ENCODE measurements at places on chromosomes 4 and X. TPM values are rescaled to one million over a fixed set of nuclear protein-coding genes. Genes with fewer than 3 reads are reported as not detected.

DNA sequence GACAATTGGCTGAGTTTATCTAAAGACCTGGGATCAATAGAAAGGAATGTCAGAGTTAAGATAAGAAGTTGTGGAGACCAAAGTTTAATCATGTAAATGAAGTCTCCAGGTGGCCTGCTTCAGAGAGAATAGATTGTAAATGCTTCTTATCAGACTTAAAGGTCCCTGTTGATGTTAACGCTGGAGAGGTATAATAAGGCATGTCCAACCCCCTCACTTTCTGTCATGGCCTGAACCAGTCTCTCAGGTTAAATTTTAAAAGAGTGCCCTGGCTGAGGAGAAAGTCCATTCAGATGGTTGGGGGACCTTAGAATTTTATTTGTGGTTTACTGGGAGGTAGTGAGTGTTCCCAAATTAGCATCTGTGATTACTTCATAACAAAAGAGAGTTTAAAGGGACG is 86.7 kb downstream of the AKAP4 start:
- H3K36me3 ChIP-seq: no peaks in the 10 kb centered on the region
- no peak overlapping the region for H3K27ac ChIP-seq

- H3K27me3 ChIP-seq: no peaks in the 10 kb centered on the region
- no peaks in the 10 kb centered on the region for H3K4me1 ChIP-seq
- no peaks in the 10 kb centered on the region for H3K36me3 ChIP-seq
- no peak overlapping the region for H3K4me3 ChIP-seq
- no peak overlapping the region for H3K27ac ChIP-seq
- DNase-seq: no peak
Measured at GRCh38 chr4:36753048-36753447, 471.6 kb downstream of the DTHD1 start.

GRCh38 chrX:8887004-8887403 is 85.8 kb upstream of the FAM9A start:
- H3K27ac ChIP-seq: no peak overlapping the region
- H3K27me3 ChIP-seq: peaks cover 4% of the 10 kb centered on the region
- no peaks in the 10 kb centered on the region for H3K4me1 ChIP-seq
- no peaks in the 10 kb centered on the region for H3K36me3 ChIP-seq

- no peaks in the 10 kb centered on the region for H3K27me3 ChIP-seq
- DNase-seq: no peak
- H3K4me3 ChIP-seq: no peak overlapping the region
- peaks cover 7% of the 10 kb centered on the region for H3K4me1 ChIP-seq
Measured at GRCh38 chr4:3315566-3315965, 22.7 kb downstream of the RGS12 start.

DNA sequence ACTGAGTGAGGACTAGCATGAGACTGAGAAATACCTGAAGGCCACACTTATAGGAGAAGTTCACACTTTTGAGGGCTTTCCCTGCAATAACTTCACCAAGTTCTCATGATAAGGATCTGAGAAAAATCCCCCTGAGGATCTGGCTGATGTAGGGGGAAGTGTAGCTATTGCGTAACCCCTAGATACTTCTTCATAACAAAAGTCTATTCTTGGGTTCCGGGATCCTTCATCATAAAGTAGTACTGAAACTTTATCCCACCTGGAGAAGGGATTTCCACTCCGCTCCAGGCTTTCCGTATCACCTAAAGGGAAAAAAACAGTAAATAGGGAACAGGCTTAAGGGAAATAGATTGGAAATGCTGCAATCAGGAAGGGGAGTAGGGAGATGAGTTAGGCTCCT is 13.3 kb downstream of the USP27X start:
- H3K27ac ChIP-seq: no peak overlapping the region
- no peaks in the 10 kb centered on the region for H3K27me3 ChIP-seq
- H3K4me1 ChIP-seq: no peaks in the 10 kb centered on the region

Gene CFAP299
- total RNA-seq: not detected

GRCh38 chrX:10615931-10616774 is 4.2 kb downstream of the MID1 start:
- H3K27me3 ChIP-seq: no peaks in the 10 kb centered on the region
- H3K36me3 ChIP-seq: no peaks in the 10 kb centered on the region
- peaks cover 12% of the 10 kb centered on the region for H3K4me1 ChIP-seq
- no peak overlapping the region for H3K27ac ChIP-seq
- no peak overlapping the region for H3K4me3 ChIP-seq

DNA sequence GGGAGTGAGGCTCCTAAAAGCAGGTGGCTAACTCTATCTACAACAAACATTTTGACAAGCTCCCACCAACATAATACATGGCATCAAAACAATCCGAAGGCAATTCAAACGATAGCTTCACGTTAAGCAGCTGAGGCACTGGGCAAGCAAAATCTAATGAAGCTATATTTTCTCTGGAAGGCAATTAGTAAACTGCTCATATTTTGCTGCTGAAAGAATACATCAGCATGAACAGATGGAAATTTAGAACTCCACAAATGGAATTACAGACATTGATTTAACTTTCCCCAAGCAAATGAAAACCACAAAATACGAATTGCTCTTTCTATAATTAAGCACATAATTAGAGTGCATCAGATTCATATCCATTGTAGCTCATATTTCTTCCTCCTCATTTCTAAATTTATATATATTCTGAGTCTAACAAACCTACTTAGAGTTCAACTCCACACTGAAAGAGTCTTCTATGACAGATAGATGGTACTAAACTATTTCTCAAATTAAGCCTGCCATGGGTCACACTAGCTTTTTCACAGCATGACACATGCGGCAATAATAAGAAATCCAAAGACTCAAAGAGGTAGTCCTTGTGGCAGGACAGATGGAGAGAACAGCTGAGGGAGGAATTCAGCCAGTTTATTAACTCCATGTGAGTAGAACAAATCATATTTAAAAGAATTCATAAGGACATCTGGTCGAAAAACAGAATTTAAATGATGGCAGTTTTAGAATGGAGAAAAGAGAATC is 305.4 kb downstream of the MAPK10 start:
- H3K4me1 ChIP-seq: no peaks in the 10 kb centered on the region
- H3K27ac ChIP-seq: no peak overlapping the region
- no peaks in the 10 kb centered on the region for H3K27me3 ChIP-seq
- no peaks in the 10 kb centered on the region for H3K36me3 ChIP-seq
- no peak for DNase-seq

- no peak overlapping the region for H3K27ac ChIP-seq
- H3K36me3 ChIP-seq: no peaks in the 10 kb centered on the region
- no peaks in the 10 kb centered on the region for H3K4me1 ChIP-seq
- DNase-seq: no peak
- H3K27me3 ChIP-seq: peaks cover 3% of the 10 kb centered on the region
Measured at GRCh38 chr4:122139139-122139538, 13.0 kb upstream of the BLTP1 start.

DNA sequence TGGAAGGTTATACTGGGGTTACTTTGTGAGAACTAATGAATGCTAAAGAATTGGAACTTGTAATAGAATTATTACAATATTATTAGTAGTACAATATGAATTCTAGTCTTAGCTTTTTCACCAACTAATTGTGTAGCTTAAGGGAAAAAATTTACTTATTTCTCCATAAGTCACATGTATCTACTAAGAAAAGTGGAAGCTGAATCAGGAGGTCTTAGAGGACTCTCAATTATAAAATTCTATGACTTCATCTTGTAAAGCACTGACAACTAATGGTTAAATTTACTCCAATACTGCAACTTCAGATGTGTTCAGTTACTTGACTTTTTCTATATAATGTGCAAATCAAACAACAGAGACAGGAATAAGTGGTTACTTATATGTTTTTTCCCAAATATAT is 899 bp upstream of the TMPRSS11D start:
- no peaks in the 10 kb centered on the region for H3K4me1 ChIP-seq
- no peak overlapping the region for H3K27ac ChIP-seq
- no peaks in the 10 kb centered on the region for H3K36me3 ChIP-seq

DNA sequence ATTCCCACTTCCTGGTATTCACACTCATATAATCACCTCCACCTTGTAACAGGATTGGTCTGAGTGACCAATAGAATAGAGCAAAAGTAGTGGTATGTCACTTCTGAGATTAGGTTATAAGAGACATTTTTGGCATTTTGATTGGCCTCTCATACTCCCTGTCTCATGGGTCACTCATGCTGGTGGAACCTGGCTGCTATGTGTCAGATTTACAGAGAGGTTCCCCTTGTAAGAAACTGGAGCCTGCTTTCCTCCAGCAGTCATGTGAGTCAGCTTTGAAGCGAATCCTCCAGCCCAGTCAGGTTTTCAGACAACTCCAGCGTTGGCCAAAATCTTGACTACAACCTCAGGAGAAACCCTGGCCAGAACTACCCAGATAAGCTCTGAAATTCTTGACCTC is 2.6 kb upstream of the OTUD4 start:
- H3K27ac ChIP-seq: no peak overlapping the region
- H3K4me1 ChIP-seq: no peaks in the 10 kb centered on the region
- H3K4me3 ChIP-seq: no peak overlapping the region
- no peaks in the 10 kb centered on the region for H3K36me3 ChIP-seq

Gene KLB
- total RNA-seq: not detected

DNA sequence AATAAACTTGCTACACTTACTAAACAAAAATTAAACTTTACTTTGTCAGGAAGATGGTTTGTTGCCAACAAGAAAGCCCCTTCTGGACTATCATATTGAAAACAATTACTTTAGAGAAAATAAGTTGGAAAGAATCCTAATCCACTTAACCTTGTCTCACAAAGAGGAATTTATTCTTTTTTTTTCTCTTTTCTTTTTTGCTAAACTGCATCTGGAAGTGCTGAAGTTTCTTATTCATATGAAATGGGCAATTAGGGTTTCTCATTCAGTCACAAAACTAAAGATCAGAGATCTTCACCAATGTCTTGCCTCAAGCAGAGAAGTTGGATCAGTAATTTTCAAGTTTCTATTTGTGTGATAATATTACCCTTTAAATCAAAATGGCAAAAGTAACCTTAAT is 234.9 kb upstream of the AMOT start:
- no peaks in the 10 kb centered on the region for H3K36me3 ChIP-seq
- peaks cover 4% of the 10 kb centered on the region for H3K27me3 ChIP-seq
- no peak overlapping the region for H3K4me3 ChIP-seq
- no peak overlapping the region for H3K27ac ChIP-seq
- H3K4me1 ChIP-seq: no peaks in the 10 kb centered on the region
- no peak for DNase-seq

GRCh38 chr4:41189076-41189475 is 25.3 kb downstream of the APBB2 start:
- no peak overlapping the region for H3K4me3 ChIP-seq
- no peak overlapping the region for H3K27ac ChIP-seq
- H3K4me1 ChIP-seq: no peaks in the 10 kb centered on the region
- no peaks in the 10 kb centered on the region for H3K36me3 ChIP-seq
- no peaks in the 10 kb centered on the region for H3K27me3 ChIP-seq

GRCh38 chr4:94523617-94524016 is 71.9 kb downstream of the PDLIM5 start:
- no peak overlapping the region for H3K27ac ChIP-seq
- H3K27me3 ChIP-seq: no peaks in the 10 kb centered on the region
- H3K4me3 ChIP-seq: no peak overlapping the region
- peaks cover 43% of the 10 kb centered on the region for H3K4me1 ChIP-seq
- no peaks in the 10 kb centered on the region for H3K36me3 ChIP-seq

GRCh38 chrX:19065535-19065934 is 56.7 kb downstream of the ADGRG2 start:
- H3K27ac ChIP-seq: no peak overlapping the region
- peak; percentile 76 for DNase-seq
- H3K36me3 ChIP-seq: peaks cover 20% of the 10 kb centered on the region
- no peaks in the 10 kb centered on the region for H3K27me3 ChIP-seq
- no peak overlapping the region for H3K4me3 ChIP-seq

DNA sequence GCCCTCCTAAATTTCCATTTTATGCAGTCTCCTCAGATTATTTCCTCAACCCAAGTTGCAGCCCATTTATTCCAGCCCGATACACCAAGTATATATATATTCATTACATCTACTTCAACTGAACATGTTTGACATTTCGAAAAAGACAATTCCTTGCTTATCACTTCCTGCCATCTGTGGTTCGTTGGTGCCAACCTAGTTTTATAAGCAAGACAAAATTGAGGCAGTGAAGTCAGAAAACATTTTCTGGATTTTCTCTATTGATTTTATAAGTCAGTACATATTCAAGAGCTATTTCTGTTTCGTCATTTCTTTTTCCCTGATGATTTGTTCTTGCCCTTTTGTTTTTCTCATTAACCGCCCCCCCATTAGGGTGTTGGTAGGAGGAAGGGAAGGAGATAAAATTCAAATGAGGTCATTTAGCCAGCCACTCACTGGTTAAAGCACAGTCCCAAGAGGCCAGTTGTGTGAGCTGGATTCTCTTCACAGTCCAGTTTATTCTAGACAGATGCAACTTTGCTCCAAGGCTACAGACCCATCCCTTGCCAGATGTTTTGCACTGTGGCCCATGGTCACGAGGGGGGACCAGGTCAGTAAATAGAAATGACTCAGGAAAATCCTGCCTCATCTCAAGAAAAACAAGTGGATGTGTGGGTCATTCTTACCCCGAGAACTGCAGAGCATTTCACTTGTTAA is 20.3 kb upstream of the VEGFD start:
- H3K36me3 ChIP-seq: peaks cover 2% of the 10 kb centered on the region
- no peak overlapping the region for H3K27ac ChIP-seq
- H3K4me3 ChIP-seq: no peak overlapping the region
- DNase-seq: peak; percentile 41
- peaks cover 19% of the 10 kb centered on the region for H3K4me1 ChIP-seq
